ENCODE measurements at places on chromosomes 16 and 17.

- DNase-seq, result no peak
These were observed 10.6 kb downstream of the MIEN1 start for GRCh38 chr17:39719563-39720355.

GRCh38 chr16:10171221-10171620 is 11.0 kb downstream of the GRIN2A start:
- peak; percentile 18 for DNase-seq

DNA sequence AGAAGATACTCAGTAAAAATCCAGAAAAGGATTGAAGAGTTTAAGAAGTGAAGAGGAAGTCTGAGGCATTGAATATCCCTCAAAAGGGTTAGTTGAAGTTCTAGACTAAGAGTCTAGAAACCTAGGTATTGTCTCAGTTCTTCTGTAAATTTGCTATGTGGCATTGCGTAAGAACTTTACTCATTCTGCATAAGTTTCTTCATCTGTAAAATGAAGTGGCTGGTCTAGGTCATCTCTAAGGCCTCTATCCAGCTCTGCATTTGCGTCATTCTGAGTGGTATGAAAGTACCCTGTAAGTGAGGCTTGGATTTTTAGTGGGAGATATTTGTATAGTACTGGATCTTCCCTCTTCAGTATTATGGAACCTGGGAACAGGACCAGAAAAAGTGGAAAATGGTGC is 130.2 kb downstream of the MYO1D start:
- DNase-seq, result peak; percentile 92

DNA sequence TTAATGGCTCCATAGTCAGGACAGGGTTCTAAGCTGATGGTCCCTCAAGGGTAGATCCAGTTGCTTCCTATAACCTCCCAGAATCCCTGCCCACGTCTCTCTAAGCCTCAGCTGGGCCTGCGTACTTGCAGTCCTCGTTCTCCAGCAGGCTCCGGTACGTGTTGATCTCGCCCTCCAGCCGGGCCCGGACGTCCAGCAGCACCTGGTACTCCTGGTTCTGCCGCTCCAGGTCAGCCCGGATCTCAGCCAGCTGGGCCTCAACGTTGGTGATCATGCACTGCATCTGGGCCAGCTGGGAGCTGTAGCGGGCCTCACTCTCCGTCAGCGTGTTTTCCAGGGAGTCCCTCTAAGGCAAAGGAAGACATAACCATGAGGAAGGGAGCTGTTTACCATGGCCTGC is 4.5 kb downstream of the KRT32 start:
- DNase-seq, result no peak

GRCh38 chr17:10549096-10549842 is at the start of gene MYH2:
Gene MYH2 (minus strand): TSS chr17:10549658. CDS start chr17:10547920, 1,738 bp downstream.
- DNase-seq, result no peak

- no peak for DNase-seq
These were observed 70.7 kb upstream of the DNAJA2 start for GRCh38 chr16:47043970-47044684.

DNA sequence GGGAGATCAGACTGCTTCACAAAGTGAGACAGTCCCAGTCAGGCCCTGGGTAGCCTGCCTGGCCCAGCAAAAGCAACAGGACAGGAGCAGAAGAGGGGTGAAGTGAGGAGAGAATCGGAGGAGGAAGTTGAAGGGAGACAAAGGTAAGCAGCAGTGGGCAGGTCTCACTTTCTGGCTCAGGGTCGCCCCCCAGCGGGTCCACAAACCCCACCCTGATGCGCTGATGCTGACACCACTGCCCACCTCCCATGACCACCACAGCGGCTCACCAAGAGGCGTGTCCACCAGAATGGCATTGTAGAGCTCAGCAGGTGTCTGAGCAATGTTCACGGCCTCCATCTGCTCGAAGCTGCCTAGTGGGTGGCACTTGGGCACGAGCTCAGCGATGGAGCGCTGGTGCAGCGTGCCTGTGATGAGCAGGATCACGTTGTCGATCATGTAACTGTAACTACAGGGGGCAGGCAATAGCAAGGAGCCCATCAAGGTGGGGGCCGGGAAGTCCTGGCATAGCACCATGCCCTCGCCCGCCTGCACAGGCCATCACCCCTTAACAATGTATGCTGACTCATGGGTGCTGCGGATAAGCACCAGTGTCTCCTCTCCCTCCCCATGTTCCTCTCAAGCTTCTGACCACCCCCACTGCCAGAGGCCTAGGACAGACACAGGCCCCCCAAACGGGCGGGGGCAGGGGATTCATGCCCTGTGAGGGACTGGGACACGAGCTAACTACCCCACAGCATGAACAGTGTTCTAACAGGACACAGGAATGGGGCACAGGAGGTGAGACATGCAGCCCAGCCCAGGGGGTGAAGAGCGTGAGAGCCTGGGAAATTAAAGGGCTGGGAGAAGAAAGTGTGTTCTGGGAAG is 13.6 kb downstream of the HSD11B2 start:
- DNase-seq, result peak; percentile 25

DNA sequence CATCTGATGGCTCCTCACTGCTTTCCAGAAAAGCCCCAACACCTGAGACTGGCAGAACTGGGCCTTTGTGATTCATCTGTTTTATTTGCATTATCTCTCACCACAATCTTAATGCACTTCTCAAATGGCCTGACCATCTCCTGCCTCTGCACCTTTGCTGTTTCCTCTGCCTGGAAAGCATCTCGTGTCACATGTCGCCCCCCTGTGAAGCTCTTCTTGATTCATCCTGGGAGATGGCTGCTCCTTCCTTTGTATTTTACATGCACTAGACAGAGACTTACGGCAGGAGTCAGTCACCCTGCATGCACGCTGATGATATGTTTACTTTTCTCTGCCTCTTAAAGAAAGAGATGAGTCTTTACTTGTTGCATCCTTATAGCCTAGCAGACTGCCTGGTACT is 30.0 kb downstream of the HNF1B start:
- no peak for DNase-seq

DNA sequence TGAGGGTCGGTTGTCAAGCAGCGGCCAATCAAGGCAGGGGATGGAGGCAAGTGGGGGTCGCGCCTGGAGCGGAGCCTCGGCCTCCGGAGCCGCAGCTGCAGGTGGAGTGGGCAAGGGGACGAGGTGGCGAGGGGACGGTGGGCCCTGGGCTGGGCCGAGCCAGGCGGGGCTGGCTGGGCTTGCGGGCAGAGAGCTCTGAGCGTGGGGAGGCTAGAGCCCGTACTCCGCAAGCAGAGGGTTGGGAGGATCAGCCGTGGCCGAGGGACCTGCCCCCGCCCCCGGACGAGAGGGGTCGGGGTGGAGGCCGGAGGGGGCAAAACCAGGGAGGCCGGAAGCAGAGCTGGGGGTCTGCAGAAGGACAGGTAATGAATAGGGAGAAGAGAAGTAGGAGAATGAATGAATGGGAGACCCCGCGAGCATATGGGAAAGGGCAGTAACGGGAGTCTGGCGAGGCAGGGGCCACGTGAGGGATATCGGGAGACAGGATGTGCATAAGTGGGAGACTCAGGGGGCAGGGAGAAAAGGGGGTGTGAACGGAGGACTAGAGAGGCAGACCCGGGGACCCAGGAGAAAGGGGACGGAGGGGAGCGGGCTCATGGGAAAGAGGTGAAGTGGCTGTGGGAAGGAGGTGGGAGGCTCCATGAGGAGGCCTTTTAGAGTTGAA is at the start of gene KATNB1:
Gene KATNB1, plus strand, starts transcription at position 16 of the 664 bp plus-strand sequence. CDS start 1,474 bp downstream, outside the sequence.
- DNase-seq, result peak; percentile 7

- DNase-seq, result no peak
These were observed 4.6 kb downstream of the TGFB1I1 start for GRCh38 chr16:31476303-31477219.

DNA sequence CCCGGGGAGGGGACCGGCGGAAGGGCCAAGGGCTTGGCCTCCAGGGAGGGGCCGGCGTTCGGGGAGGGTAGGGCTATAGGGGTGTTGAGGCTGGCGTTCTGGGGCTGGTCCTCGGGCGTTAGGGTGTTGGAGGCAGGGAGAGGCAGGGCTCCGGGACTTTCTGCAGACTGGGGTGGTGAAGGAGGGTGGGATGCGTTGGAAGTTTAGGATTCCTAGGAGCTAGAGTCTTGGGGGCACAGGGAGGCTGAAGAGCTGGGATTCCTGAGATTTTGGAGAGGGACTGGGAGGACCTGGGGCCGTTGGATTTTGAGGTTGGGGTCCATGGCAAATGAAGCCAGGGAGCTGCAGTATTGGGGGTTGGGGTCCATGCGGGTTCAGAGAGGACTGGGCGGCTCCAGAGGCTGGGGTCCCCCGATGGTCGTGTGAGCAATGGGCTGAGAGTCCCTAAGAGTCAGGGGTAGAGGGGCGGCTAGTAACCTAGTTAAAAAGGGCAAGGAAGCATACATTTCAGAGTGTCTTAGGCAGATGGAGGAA is 740 bp downstream of the NFATC2IP start:
- no peak for DNase-seq

DNA sequence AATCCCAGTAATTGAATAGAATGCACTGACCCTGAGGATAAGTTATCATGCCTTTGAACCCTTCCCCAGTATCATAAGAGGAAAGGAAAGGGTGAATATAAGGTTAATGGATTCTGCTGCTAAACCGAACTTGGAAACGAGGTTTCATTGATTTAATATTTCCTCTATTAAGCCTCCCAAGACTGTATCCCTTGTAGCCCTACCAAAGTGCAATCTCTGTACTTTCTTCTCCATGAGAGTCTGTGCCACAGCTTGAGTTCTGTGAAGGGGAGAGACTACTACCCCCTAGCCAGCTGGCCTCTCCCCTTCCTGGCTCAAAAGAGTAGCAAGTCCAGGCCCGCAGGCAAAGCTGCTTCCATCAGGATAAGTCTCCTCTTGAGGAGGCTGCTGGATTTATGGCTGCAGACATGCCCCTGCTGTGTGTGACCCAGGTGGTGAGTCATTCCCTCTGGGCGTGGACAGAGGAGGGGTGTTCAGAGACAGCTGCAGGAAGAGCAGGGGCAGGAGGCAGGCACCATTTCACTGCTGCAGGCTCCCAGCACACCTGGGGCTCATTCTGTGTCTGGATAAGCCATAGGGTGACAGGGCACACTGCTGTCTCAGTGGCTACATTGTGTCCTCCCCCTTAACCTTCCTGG is 58.4 kb downstream of the TOM1L2 start:
- peak; percentile 90 for DNase-seq

DNA sequence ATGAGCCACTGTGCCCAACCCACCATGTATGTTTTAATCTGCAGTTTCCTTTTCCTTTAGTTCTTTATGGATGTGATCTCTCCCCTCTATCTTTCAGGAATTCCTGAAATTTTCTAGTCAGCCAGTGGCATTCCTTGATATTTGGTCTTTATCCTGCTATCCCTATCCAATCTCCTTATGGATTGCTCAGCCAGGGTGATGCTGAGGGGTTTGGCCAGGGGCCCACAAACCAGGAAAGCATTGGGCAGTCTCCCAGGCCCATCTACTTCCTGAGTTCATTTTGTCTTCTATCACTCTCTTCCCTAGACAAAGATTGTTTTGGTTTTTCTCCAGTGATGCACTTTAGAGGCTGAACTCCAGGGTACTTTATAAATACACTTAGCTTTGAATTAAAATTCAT is 115.9 kb downstream of the KATNIP start:
- no peak for DNase-seq

GRCh38 chr17:71740866-71741265 is 380.0 kb upstream of the SOX9 start:
- DNase-seq, result no peak

DNA sequence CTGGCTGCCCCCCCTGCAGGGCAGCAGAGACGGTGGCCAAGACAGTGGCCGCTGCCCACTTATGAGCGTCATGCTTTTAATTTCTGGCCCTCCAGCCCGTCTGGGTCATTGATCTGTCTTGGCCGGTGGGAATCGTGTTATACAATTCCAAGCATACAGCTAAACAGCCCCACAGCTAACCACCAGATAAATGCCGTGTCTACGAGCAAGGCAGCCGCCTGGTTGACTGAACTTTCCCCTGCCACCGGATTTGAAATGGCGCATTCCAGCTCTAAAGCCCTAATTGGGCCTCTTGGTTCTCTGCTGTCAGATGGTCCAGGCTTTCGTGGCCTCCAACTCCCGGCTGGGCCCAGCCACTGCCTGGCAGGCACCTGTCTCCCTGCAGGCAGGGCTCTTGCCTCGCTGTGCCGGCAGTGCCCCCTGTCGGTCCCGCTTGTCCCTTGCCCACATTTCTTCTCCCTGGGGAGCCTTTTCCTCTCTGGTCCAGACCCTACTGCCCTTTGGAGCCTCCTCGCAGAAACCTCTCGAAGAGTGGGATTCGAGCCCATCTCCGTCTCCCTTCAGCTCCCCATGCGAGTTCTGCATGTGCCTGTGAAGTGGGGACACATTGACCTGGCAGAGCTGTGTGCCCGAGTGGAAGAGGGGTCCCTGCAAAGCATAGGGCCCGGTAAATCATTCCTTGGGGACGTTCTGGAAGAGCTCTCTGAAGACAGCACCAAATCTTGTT is 1.8 kb upstream of the RBFOX3 start:
- DNase-seq, result peak; percentile 35

- no peak for DNase-seq
These were observed 18.3 kb upstream of the ADCY7 start for GRCh38 chr16:50247906-50248608.

DNA sequence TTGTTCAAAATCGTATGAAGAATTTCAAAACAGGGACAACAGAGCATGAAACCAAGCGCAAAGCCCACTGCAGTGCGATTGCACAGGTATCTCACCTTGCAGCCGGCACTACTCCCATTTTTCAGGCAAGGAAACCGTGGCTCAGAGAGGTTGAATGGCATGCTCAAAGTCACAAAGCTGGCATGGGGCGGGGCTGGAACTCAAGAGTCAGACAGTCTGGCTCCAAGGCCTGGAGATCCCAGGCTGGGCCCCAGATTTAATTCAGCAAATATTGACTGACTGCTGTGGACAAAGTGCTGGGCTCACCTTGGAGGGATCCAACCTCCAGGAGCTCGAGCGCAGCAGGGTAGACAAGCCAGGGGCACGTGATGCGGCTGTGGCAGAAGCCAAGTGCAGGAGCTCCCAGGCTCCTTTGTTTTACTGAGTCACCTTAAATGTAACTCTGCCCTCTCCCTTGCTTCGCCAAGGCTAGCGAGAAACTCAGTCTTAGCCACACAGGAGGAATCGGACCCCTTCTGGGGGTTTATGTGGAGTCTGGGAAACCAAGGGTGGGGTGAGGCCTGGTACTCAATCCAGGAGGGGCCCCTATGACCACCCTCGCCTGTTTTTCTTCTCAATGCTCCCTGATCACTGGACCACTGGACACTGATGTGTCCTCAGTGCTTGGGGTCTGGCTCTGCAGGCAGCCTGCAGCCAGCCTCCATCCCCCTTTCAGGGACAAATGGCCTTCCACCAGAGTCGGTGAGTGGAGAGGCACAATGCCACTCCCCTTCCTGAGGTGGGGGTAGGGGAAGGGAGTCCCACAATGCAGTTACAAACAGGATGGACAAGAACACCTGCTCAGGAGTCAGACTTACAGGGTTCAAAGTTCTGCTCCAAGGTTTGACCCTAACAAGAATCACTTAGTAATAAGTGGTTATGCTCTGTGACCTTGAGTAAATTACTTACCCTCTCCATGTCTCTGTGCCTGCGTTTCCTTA is 3.9 kb upstream of the SPATA20 start:
- no peak for DNase-seq

- no peak for DNase-seq
These were observed 3.4 kb upstream of the SLC38A10 start for GRCh38 chr17:81298325-81298990.

GRCh38 chr17:37708008-37708615 is 36.7 kb downstream of the HNF1B start:
- DNase-seq, result no peak

GRCh38 chr17:72008236-72008876 is 112.5 kb upstream of the SOX9 start:
- peak; percentile 4 for DNase-seq

All from fibroblast of mammary gland (primary cell).